ENCODE measurements at places on chromosomes 3 and 15. TPM values are rescaled to one million over a fixed set of nuclear protein-coding genes. Genes with fewer than 3 reads are reported as not detected.

GRCh38 chr3:165635791-165636683, 201.2 kb downstream of the BCHE start:
- no peak for DNase-seq

Gene RTP1
- total RNA-seq = not detected

Gene CFAP100
- not detected for total RNA-seq

GRCh38 chr15:68414206-68414555, 17.8 kb downstream of the ITGA11 start:
- DNase-seq = no peak

DNA sequence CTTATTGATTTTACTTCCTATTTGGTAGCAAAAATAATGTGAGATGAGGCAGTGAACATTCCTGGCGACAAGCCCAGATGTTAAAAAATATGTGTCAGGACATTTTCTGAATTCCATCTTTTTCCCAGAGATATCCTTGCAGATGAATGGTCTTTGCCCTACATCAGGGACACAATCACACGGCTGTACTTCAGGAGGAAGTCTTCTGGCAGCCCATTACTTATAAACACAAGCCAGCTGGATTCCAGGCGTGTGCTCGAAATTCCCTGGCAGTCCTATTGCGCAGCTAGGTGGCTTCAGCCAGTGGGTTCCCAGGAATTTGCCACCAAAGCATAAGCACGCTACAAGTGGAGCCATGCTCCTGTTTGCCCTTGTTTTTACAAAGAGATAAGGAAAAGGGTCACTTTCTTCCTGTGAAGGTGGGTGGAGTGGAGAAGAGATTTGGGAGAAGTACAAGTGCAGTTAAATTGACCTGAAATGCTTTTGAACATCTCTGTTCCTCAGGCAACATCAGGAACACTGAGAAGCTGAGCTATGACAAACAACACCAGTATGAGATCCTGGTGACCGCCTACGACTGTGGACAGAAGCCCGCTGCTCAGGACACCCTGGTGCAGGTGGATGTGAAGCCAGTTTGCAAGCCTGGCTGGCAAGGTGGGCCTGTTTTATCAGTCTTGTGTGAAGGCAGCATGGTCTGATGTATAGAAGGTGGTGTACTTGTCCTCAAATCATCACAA, 257.1 kb upstream of the TRIM42 start:
- no peak for DNase-seq

GRCh38 chr3:16801698-16802097, 83.1 kb upstream of the PLCL2 start:
- no peak for DNase-seq

Gene MRPL47
- 15.6 TPM for total RNA-seq

Gene EOMES
- not detected for total RNA-seq

DNA sequence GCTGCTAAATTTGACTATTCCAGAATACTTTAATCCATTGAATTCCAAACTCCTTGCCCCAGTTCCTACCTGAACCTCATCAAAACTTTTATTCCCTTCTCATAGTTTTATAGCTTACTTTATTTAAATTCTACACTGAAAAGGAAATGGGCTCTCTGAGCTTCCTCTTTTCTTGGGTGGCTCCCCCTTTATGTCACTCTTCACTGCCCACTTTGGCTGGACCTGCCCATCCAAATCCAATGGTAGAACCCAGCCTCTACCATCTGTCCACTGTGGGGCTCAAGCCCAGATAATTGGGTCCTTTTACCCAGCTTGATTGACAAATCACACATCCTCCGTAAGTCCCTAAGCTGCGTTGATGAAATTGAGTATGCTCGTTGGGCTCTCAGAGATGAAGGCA, 216.5 kb downstream of the BBX start:
- DNase-seq = no peak

DNA sequence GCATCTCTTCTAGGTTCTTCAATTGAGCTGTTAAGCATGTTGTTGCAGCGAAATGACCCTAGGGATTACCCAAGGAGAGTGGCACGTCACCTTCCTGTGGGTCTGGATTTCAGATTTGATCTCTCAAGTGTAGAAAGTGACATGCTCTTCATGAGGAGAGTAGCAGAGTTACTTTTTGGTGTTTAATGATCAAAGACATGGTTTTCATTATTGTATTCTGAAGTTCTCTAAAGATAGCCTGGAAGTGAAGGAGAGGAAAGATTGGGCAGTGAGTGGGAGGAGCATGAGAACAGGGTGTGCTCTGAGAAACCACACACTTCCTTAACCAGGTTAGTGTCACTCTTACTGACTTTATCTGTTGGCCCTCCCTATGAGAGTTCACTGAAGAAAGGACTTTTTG, 153.6 kb downstream of the AKAP13 start:
- DNase-seq = no peak

DNA sequence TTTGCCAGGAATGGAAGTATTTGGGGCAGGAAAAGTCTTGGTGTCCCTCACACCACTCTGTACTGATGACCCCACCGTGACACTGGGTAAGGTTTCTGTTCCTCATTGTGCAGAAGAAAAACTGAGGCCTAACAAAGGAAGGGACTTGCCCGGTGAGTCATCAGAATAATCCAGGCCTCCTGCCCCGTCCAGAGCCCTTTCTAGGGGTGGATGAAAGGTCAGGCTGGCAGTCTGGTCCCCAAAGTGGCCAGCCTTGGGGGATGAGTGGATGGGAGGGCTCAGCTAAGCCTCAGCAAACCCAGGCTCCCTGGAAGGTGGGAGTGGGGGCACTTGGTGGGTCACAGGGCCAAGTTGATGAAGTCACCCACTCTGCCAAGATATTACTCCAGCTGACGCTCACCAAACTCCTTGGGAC, 2.3 kb upstream of the DNAH1 start:
- no peak for DNase-seq

Gene DUOXA1
- total RNA-seq = not detected

GRCh38 chr15:87645723-87646122, 610.8 kb downstream of the NTRK3 start:
- no peak for DNase-seq

GRCh38 chr3:67015702-67016484, 17.8 kb downstream of the KBTBD8 start:
- no peak for DNase-seq

Gene SLC22A14
- not detected for total RNA-seq

GRCh38 chr15:90970274-90970673, 15.6 kb downstream of the RCCD1 start:
- no peak for DNase-seq

DNA sequence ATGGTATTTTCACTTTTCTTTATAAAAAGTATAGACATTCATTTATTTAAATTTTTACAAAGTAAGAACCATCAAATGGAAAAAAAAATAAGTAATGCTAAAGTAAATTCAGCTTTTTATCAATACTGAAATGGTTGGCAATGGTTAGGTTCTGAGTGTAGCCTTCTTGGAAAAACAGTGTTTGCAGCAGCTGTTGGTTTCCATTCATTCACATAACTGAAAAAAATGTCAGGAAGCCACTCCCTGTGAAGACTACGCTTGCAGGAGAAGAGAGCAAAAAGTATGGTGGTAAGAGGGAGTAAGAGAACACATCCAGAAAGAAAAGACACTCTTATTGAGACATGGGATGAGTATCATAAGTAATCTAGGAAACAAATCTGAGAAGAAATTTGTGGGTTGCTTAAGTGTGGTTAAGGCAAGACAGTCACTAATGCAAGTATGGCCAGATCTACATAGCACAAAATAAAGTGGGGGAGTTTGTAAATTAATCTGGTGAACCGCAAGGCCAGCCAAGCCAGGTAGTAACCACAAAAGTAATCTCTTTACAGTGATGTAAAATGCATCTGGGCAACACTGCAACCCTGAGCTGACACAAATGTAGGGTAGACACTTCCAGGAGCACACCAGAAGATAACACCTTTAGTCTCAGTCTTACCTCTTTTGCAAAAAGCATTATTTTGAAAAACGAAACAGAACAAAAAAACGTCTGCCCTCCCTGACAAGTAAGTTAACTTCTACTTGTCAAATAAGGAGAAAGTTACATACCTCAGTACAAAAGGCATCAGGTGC, 133.7 kb downstream of the IGSF11 start:
- DNase-seq = no peak

Gene FANCD2
- total RNA-seq = not detected

DNA sequence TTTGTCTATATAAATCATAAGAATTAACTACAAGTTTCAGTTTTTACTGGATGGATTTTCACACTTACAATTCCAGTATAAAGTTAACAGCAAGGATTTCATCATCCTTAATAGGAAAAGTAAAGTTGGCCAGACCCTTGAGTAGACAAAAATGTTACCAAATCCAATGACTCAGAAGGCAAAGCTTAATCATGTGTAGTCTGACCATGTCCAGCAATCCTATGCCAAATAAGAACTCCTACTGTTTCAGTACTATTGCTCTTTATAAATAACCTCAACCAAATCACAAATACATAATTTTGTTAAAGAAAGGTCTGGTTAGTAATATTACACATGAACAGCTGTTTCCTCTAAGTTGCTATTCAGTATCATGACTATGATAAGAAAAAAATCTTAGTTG, 35.0 kb downstream of the PLOD2 start:
- DNase-seq = peak; percentile 21

- DNase-seq = no peak
Measured at GRCh38 chr3:59658866-59659265, 609.0 kb upstream of the CFAP20DC start.
